NCI-H1048 (cell line): ENCODE measurements at places on chromosomes 1 and 21.

DNA sequence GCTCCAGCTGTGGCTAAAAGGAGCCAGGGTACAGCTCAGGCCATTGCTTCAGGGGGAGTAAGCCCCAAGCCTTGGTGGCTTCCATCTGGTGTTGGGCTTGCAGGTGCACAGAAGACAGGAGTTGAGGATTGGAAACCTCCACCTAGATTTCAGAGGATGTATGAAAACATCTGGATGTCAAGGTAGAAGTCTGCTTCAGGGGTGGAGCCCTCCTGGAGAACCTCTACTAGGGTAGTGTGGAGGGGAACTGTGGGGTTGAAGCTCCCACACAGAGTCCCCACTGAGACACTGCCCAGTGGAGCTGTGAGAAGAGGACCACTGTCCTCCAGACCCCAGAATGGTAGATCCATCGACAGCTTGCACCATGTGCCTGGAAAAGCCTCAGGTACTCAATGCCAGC is 183.0 kb downstream of the PDE4B start:
- DNase-seq: no peak

GRCh38 chr1:182301026-182301436 is 90.6 kb downstream of the GLUL start:
- DNase-seq: no peak

DNA sequence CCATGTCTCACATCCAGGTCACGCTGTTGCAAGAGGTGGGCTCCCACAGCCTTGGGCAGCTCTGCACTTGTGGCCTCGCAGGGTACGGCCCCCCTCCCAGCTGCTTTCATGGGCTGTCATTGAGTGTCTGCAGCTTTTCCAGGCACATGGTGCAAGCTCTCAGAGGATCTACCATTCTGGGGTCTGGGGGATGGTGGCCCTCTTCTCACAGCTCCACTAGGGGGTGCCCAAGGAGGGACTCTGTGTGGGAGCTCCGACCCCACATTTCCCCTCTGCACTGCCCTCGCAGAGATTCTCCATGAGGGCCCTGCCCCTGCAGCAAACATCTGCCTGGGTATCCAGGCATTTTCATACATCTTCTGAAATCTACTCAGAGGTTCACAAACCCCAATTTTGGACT is 219.4 kb downstream of the LRRC7 start:
- DNase-seq: no peak

DNA sequence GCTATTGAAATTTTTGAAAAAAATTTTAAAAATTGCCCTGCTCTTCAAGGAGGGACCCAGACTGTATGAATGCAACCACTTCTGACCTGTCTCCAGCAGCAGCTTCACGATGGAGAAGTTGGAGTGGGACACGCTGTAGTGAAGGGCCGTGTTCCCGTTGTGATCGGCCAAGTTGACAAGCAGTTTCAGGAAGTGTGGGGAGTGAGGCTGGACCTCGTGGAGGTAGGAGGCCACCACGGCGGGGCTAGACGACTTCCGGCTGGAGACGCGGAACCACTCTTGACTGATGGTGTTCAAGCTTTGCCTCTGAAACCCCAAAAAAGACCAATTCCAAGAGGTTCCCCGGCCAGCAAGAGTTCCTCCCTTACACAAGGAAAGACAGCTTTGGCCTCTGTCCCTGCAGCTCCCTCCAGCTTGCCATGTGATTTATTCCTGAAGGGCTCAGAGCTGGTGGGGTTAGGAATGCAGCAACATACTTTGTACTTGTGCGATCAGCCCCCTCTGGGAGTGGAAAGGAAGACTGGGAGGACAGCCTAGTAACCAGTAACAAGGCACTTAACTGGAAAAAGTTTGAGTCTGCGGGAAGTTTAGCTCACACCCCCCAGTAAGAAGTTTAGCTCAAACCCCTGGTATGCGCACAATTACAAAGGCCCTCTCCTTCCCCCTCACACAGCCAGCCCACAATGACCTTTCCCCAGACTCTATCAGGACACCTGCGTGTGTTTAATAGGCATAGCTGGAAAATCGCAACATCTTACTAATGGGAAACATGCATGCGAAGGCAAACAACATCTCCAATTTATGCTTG is 56.0 kb downstream of the KANK4 start:
- no peak for DNase-seq

- no peak for DNase-seq
Observed at GRCh38 chr1:8790987-8791386, 26.5 kb downstream of the RERE start.

GRCh38 chr1:5329068-5329739 is 663.0 kb downstream of the NPHP4 start:
- DNase-seq: no peak

- DNase-seq: no peak
Observed at GRCh38 chr1:3094863-3095780, 26.1 kb downstream of the PRDM16 start.

- no peak for DNase-seq
Observed at GRCh38 chr1:154349121-154349520, 23.8 kb downstream of the ATP8B2 start.

- DNase-seq: no peak
Observed at GRCh38 chr1:18513995-18514394, 33.3 kb downstream of the KLHDC7A start.

DNA sequence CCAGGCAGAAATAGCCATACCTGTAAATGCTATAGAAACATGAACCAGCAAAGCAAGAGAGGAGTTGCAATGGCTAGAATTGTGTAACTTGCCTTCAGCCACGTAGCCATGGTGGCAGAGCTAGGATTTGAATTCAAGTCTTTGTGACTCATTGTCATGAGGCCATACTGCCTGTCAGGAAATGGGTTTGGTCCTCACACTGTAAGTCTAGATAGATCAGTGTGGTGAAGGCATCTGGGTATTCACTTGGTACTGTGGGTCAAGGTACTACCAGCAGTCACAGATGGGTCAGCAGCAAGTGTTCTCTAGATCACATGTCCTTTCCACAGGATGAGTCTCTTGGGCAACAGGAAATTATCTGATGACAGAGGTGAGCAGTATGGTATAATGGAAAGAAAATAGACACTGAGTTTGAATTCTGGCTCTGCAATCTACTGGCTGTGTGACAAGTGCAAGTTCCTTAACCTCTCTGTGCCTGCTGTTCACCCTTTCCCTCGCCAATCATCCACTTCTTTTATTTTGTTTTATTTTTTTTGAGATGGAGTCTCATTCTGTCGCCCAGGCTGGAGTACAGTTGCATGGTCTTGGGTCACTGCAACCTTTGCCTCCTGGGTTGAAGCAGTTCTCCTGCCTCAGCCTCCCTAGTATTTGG is 36.9 kb downstream of the FGGY start:
- no peak for DNase-seq

GRCh38 chr1:169044296-169044695 is 62.2 kb upstream of the ATP1B1 start:
- no peak for DNase-seq

DNA sequence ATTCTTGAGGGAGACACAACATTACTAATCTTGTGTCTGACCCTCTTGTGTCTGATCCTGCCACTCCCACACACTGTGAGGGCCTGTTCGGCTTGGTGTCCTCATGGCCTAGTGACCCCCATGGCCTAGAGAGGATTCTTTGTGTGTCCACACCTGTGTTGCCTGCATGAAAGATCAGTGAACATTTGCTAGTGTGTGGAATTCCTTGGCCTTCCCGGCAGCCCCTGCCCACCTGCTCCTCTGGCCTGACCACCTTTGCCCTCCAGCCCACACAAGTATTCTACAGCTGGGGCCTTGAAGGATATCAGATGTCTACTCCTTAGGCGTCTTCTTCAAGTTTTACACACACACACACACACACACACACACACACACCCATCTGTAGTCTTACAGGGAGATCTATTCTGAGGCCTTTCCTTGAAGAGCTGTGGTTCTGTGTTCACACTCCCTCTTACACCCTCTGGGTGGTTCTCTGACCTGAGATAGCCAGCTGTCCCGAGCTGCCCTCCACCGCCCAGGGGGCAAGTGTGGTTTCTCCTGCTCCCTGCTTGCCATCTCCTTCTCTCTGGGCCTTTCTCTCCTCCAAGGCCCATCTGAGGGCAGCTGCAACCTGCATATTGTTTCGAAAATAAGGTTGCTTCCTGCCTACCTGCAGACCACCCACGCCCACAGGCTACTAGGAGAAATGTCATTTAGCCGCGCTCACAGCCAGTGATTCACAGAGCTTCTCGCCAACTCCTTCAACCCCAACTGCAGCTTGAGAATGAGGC is 45.4 kb downstream of the CD247 start:
- no peak for DNase-seq

GRCh38 chr1:222339376-222339947 is 208.4 kb downstream of the HHIPL2 start:
- no peak for DNase-seq

DNA sequence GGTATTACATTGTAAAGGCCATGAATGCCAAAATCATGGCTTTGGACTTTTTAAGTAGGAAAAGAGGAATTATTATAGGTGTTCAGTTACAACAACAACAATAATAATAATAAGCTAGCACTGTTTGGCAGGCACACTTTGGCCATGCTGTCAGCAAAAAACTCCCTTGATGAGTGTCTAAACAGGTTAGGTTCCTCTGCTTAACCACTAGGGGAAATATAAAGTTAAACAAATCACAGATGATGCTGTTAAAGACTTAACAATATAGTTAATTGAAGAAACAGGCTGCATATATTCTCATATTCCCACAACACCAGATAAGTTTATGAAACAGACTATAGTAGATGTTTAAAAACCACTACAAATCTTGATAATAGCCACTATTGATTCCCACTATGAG is 46.4 kb downstream of the RGS21 start:
- DNase-seq: no peak

DNA sequence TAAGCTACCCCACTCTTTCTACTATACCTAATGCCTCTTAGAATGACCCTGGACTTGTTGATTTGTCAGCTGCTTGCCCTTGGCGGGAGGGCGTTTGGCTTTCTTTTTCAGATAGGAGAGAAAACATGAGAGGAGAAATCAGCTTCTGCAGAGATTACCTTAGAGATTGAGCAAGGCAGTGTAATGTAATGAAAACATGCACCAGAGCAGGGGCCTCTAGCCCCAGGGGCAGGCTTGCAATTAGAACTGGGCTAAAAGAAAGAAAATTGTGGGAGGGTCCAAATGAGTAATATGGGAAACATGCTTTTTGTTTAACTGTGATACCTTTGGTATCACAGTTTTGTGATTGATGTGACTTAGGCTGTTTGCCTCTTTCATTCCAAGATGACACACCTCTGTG is 89.7 kb downstream of the PBX1 start:
- DNase-seq: no peak

GRCh38 chr1:155466617-155466972 is 96.0 kb downstream of the ASH1L start:
- DNase-seq: no peak

- no peak for DNase-seq
Observed at GRCh38 chr1:198778049-198778448, 139.2 kb downstream of the PTPRC start.

DNA sequence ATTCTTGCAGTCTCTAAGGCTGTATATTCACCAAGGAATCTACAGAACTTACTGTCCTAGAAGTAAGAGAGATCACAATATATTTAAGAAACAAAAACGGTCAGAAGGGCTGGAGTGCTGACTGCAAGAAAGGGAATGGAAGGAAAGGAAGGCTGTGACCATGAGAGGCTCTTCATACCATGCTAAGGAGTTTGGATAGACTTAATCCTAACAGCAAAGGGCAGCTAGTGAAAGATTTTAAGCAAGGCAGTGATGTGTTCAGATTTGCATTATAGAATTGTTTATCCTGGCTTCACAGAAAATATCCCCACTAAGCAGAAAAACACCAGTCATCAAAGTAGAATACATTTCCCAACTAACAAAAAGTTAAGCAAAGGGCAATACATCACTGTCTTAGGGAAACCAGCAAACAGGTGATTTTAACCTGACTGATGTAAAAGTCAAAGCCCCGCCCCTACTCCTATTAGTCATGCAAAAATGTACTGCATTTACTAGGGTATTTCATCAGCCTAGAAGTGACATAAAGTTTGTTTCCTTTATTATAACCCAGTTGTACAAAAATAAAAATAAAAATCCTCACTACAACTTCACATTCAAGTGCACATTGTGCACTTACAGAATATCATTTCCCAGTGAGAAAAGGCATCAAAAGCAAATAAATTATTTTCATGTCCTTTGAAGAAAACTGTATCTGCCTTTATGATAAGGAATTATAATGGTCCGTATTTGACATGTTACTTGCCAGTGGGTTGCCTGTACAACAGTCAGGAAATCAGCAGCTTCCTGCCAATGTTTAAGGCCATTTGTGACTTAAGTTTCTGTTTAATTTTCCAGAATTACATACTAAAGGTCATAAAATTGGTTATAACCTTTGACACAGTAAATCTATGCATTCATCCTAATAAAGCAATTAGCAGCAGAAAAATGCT is 17.2 kb downstream of the JAK1 start:
- no peak for DNase-seq

DNA sequence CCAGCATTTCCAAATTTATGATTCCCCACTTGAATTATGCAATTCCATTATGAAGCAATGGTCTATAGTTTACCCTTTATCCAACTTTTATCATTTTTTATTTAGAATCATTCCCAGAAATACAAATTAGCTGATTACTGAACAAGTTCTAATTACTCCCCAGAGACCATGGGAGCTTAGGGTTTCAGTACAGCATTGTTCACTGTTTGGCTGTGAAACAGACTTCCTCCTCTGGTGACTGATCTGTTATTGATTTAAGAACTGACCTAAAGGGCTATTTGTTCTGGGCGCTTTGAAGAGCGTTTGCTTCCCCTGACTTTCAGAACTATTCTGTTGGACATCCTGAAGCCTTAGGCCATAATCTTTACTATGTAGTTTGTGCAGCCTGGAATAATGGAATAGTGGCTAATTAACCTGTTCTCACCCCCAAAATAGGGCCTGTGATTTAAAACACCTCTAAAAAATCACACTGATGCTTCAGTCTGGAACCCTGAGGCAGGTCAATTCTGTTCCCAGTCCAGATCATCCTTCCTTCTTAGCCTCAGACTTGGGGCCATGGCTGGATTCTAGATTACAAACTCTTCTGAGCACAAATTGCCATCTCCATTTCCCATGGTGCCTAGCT is 58.7 kb downstream of the ALG14 start:
- DNase-seq: no peak

DNA sequence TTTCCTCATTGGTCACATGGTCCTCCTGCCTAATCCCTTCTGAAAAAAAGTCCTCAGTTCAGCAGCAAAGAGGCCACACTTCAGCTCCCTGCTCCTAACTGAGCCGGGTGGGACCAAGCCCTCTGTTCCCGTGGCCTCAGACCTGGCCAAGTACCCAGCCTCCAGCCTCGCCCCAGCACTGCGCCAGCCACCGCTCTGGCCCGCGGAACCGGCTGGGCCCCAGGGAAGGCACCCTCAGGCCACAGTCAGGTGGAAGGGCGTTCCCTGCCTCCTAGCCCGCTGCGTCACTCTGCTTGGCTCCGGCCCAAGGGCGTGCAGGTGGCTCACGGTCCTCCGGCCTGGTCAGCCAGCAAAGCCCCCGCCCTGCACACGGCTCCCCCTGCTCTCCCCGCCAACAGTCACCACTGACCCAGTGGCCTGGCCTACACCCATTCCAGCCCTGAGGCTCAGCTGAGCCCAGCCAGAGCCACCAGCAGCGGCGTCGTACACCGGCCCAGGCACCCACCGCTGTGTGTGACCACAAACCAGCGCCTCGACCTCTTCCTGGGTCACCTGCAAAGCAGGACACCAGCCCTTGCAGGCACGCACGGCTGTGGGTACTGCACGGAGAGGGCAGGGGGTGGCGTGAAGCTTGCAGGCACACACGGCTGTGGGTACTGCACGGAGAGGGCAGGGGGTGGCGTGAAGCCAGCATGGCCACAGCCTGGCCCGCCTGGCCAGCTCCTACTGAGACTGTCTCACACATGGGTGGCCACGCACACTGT is 19.4 kb downstream of the NADK start:
- DNase-seq: no peak

- no peak for DNase-seq
Observed at GRCh38 chr1:84876353-84876752, 16.7 kb downstream of the LPAR3 start.
